ENCODE measurements at places on chromosomes 3 and 15.

DNA sequence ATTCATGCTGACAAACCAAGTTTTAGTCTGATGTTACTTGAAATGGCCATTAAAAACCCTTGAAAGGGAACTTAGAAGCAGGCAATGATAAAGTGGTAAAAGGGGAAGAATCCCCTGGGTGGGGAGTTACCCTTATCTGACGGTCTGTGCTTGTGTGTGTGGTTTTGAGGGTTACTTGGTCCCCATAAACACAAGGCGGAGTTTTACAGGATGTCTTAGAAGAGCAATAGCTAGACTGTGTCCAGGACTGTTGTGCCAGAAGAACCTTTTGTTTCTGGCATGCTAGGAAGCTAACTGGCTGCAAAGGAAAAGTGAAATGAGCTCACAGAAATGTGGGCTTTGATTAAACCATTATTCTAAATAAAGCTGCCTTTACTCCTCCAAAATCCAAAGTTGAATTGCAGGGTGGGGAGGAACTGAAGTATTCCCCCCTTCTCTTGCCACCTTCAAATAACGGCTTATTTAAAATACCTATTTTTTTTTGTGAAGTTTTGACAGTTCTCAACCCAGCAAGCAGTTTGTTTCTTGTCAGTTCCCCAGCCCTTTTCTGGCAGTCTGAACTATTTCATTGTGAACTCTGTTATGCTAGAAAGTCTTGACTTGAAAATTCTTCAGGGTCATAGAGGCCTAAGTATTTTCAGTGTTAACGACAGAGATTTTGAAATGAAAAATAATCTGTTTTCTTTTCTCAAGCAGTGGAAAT, 443.5 kb downstream of the OTOL1 start:
- DNase-seq: no peak

DNA sequence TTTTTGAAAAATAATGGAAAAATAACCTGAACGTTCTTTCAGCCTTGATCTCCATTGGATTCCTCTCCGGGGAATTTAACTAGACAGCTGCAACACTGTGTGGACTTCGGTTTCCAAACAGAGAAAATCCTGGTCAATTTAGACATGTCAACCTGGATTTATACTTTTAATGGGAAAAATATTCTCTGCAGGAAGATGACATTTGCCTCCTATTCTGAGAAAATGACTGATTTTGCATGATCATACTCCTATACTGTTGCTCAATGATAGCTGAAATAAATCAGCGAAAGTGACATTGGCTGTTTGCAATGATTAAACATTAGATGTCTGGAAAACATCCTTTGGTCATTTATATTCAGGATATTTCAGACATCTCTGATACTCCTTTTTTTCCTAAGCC, 94.8 kb downstream of the GABRG3 start:
- DNase-seq: no peak

GRCh38 chr3:175384569-175384968, 525.4 kb downstream of the NAALADL2 start:
- no peak for DNase-seq

- DNase-seq: no peak
Measured at GRCh38 chr3:23932571-23932970, 12.5 kb upstream of the NR1D2 start.

Measured in H1 (cell line).